ENCODE measurements at places on chromosomes 16 and 17. TPM values are rescaled to one million over a fixed set of nuclear protein-coding genes. Genes with fewer than 3 reads are reported as not detected.

The CRHR1 gene
- polyA plus RNA-seq = not detected

The KIFC3 gene
- polyA plus RNA-seq = 32.7 TPM

The YPEL2 gene
- polyA plus RNA-seq = 10.6 TPM

The ALOX15B gene
- 0.16 TPM for polyA plus RNA-seq

The CACNG4 gene
- polyA plus RNA-seq = 0.02 TPM

The CX3CL1 gene
- 5.5 TPM for polyA plus RNA-seq

The FOXF1 gene
- polyA plus RNA-seq = 1.0 TPM

The HOXB13 gene
- not detected for polyA plus RNA-seq

The CEP295NL gene
- not detected for polyA plus RNA-seq

The NPIPA3 gene
- polyA plus RNA-seq = 0.22 TPM

The NOL3 gene
- polyA plus RNA-seq = 18.0 TPM

The FLCN gene
- polyA plus RNA-seq = 8.5 TPM

The QRICH2 gene
- 0.67 TPM for polyA plus RNA-seq

The HOXB9 gene
- polyA plus RNA-seq = not detected

The ATP2A3 gene
- polyA plus RNA-seq = 1.8 TPM

The UMOD gene
- polyA plus RNA-seq = not detected

The MGAT5B gene
- polyA plus RNA-seq = not detected

The OR2C1 gene
- not detected for polyA plus RNA-seq

The GUCY2D gene
- polyA plus RNA-seq = not detected

The GLIS2 gene
- 0.68 TPM for polyA plus RNA-seq

The BRIP1 gene
- 0.24 TPM for polyA plus RNA-seq

The KIF19 gene
- 0.42 TPM for polyA plus RNA-seq

The NMRAL1 gene
- polyA plus RNA-seq = 34.8 TPM

The OR1A1 gene
- polyA plus RNA-seq = not detected

The TSPOAP1 gene
- polyA plus RNA-seq = 3.1 TPM

The ZFP3 gene
- 0.46 TPM for polyA plus RNA-seq

The KRT39 gene
- polyA plus RNA-seq = not detected

The CHD9NB gene
- polyA plus RNA-seq = 0.18 TPM

The KRT32 gene
- polyA plus RNA-seq = not detected

The KRTAP9-8 gene
- not detected for polyA plus RNA-seq

The WFIKKN1 gene
- polyA plus RNA-seq = 0.19 TPM

The CLEC18C gene
- 0.03 TPM for polyA plus RNA-seq
